Activated CD4-positive, alpha-beta T cell treated with anti-CD3 and anti-CD28 coated beads, Interleukin-2, amount 50 U/mL, for 48 hours (primary cell): ENCODE measurements at places on chromosomes 3 and 15.

DNA sequence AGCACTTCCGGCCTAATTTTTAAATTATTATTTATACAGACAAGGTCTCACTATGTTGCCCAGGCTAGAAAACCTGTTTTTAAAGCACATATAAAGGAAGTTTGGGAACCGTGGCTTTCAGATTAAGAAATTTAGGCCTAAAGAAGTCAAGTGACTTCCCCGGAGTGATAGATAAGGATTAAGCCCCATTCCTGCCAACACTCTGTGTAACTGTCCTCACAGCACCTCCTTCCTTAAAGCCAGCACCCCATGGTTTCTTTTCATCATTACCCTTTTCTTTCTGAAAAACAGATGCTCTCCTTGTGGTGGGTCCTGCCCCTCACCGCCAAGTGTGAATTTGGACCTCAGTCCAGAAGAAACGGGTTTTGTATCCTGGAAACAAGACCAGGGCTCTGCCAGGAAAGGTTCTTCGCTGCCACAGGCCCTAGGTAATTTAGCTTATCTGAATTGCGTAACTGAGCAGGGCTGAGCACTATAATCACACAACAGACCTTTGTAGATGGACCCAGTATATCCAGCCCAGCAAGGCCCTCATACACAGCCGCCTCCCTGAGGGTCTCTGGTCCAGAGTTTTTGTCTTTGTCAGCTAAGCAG, 231.3 kb downstream of the PLCL2 start:
- no peak for DNase-seq

DNA sequence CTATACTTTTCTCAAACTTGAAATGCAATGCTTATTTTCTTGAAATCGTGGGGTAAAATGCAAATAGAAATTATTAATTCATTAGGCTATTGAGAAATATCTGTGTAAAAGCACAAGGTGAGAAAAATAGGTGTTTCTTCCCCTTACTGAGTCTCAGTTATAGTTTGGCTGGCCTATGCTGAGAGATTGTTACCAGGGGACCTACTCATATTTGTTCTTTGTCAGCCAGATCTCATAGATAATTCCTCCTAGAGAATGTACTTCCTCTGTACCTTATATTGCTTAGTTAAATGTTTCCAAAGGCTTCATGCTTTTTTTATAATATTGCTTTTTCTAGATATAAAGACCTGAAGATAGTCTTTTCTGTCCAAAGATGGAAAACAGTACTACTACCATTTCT, 60.0 kb upstream of the TRPC1 start:
- DNase-seq = no peak

DNA sequence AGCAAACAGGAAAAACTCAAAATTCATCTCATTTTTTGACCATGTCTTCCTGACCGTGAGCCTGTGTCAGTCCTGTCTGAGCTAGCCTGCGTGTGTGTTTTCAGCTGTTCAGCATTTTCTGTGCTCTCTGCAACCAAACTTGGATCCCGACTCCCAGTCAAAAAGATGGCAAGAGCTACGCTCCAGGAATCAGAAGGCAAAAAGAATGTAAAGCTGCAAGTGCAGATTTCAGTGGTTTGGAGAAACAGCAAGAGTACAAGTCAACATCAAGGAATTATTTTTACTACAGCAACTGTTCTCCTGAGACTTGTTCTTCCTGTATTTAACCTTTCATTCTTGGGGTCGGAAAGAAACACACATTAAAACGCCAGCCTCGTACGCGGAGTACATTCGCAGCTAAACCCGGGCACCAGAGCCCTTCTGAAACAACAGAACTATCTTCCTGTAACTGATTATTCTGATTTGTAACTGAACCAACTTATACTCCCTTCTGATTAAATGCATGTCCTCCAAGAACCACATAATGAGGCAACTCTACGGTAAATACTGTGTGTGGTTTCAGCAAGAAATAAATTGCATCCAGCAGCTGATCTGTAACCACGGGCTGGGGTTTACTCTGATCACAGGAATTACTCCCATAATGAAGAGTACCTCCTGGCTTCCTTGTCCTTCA, 107.4 kb downstream of the LRIG1 start:
- DNase-seq = no peak

GRCh38 chr3:101194392-101194791, 126.0 kb downstream of the IMPG2 start:
- no peak for DNase-seq

DNA sequence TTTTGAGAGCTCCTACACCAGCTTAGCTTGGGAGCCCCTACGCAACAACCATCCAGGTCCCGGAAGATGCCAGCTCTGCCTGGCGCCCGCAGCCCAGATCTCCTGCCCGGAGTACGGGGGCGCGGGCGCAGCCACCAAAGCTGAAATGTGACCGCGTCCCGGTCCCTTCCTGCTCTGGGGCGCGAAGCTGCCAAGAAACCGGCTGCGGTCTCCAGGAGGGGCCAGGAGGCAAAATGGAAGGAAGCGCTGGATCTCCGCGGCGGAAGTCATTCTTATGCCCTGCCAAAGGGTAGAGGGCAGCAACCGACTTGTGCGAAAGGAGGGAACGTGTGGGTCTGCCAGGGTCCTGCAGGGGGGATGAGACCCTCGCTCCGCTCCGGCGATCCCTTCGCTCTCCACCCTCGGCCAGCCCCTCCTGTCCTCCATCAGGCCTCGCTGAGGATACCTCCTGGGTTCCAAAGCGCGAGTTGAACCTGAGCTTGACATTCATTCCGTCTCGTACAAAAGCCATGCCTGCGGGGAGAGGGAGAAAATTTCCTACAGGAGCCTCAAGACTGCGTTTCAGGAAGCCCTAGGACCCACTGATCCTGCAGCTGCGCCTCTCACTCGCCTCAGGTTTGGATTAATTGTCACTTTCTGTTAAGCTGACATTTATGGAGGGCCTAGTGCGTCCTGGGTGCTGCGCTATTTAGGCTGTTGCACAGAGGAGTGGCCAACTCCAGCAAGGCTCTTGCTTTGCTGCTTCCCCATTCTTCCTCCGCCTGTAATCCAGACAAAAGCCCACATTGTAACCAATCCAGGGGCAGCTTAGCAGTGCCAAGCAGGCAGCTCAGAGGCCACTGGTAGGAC, 98.3 kb upstream of the VGLL3 start:
- DNase-seq = no peak

DNA sequence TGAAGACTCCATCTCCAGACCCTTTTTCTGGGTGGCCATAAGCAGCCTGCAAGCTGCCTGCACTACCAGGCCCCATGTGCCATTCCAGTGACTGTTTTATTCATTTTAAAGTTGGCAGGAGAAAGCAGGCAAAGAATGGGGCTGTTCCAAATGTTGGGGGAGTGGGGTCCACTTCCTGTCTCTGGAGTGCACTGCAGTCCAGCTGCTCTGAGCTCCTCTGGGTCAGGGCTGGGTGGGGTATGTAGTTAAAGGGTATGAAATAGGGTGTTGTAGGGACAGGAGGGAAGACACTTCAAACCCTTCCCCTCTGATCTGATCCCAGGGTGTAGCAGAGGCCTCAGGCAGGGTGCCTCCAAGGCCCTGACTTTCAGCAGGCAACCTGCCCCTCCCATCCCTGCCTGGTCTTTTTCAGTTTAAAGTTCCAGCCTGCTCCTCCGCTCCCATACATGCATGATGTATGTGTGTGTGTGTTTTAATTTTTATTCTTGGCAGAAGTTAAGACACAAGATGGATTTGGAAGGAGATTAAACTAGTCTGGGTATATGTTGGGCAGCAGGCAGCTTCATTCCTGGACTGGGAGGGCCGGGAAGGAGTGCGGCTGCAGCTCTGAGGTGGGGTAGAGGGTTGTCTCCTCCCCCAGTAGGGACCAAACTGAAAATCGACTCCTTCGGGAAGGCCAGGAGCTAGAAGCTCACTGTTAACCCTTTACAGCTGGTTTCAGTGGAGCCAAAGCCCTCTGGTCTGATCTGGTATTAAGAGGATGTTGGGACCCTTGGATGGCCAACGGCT, 17.3 kb downstream of the BOC start:
- DNase-seq = no peak

- no peak for DNase-seq
Observed at GRCh38 chr15:41331833-41332193, 578 bp downstream of the OIP5 start.

- no peak for DNase-seq
Observed at GRCh38 chr3:48233542-48233941, 7.4 kb upstream of the ZNF589 start.
